ENCODE measurements at places on chromosomes 7 and 10.

GRCh38 chr10:31262672-31263071, 56.3 kb upstream of the ZEB1 start:
- DNase-seq = peak; percentile 18

DNA sequence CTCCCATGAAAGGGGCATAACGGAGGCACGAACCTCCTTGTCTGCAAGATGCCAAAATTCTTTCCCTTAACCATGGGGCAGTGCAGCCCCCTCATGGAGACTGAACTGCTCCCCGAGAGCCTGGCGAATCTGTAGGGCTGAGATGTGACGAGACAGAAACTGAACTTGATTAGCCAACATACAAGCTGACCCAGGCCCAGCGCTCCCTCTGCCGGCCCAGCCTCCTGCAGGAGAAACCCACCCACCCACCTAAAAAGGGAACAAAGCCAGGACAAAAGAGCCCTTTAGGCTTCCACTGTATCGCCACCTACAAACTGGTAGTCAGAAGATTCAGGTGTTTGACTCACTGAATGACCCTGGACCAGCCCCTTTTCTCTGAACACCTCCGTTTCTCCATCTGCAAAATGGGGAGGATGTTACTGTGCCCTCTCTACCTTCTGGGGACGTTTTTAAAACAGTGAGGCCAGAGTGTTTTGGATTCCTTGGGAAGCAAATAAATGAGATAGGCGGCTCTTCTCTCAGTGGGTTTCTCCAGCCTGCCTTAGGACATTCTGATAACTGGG, 58.4 kb downstream of the C10orf105 start:
- DNase-seq = no peak

DNA sequence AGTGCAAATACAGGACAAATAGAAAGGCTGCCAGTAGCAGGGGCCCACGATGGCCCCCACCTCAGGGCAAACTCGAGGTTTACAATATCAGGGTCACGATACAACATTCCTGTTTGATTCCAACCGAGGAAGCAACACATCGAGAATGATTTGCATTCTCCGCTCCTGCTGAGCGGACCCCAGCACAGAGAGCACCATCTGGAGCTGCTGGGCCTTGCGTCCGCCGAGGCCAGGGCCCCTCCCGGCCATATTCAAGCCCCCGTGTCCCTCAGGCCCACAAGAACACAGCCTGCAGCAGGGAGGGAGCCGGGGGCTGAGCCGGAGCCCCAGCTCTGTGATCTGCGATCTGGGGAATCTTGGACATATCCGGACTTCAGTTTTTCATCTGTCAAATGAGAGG, 84.3 kb downstream of the PRKAG2 start:
- no peak for DNase-seq

DNA sequence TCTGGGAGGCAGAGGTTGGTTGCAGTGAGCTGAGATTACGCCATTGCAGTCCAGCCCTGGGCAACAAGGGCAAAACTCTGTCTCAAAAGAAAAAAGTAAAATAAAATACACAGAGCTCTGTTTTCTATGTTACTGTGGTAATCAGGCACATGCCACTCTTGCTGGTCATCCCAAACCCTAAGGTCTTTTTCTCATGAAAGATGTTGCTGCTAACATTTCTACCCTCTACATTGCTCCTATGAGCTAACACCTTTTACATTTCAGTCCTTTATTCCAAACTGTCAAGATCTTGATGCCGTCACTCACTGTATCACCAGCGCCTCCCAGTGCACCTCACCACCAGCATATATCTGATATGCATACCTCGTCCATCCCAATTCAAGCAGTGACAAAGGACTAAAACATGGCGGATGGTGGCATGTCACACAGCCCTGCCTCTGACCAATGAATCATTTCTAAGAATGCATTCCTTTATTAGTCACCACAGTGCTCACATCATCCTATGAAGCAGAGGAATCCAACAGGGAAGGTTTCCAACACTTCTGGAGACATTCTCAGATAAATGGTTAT, 4.3 kb downstream of the DAGLB start:
- peak; percentile 97 for DNase-seq

GRCh38 chr7:29084832-29085231, 61.5 kb downstream of the CPVL start:
- no peak for DNase-seq

GRCh38 chr10:110212119-110213006, 5.0 kb downstream of the MXI1 start:
- DNase-seq = no peak

Data from brain microvascular endothelial cell (primary cell).